Esophagus squamous epithelium (tissue), 5 donors: ENCODE measurements at places on chromosomes 3 and 15.
A peak's percentile ranks its signal among the peaks of the same experiment; 100 is the strongest.

DNA sequence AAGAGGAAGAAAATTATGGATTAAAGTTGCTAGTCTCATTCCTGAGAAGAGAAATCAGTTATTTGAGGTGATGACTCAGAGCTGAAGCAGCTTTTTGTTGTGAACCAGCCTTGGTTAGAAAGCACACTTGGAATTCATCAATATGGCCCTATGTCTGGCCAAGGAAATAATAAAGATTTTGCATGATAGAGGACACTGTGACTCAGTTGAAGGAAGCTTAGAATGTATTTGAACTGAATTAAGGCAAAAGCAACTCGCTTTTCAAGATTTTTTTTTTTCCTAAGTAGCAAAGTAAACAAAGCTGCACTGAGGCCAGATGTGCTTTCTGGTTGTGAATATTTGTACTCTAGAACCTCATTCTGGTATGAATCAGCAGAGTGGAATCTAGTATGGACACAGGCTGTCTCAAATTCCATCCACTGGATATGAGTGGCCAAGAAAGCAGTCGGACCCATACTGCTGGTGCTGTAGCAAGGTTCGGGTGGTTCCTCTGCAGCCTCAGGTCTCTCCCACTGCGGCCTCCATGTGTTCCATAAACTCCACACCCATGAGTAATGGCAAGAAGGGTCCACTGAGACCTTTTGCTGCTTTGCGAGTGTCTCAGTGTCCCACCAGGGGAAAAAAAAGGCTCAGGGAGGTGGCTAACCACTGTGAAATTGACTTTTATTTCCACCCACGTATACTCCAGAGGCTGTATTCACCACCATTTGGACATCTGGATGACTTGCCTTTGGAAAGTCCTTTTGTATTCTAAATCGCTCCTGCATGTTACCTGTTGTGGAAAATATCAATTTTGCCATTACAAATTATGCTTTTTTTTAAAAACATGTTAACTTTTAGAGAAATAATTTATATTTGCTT, 53.1 kb downstream of the TGFBR2 start:
- no peak for DNase-seq
- H3K4me3 ChIP-seq = no peak overlapping the region

DNA sequence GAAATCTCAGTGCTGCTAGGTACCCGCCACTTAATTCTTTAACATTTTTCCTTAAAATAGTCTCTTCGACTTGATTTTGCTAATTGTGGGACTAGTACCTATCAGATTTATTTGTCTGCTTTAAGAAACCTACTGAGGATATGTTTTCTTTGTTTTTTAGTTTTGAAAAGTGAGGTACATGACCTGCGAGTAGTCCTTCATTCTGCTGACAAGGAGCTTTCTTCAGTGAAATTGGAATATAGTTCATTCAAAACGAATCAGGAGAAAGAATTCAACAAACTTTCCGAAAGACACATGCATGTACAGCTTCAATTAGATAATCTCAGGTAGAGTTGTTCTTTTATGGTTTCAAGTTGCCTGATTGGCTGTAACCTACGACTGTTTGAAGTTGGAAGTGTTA, 47.0 kb upstream of the TMEM42 start:
- H3K27ac ChIP-seq = no peak overlapping the region
- no peak for DNase-seq
- H3K27me3 ChIP-seq = no peaks in the 10 kb centered on the region

DNA sequence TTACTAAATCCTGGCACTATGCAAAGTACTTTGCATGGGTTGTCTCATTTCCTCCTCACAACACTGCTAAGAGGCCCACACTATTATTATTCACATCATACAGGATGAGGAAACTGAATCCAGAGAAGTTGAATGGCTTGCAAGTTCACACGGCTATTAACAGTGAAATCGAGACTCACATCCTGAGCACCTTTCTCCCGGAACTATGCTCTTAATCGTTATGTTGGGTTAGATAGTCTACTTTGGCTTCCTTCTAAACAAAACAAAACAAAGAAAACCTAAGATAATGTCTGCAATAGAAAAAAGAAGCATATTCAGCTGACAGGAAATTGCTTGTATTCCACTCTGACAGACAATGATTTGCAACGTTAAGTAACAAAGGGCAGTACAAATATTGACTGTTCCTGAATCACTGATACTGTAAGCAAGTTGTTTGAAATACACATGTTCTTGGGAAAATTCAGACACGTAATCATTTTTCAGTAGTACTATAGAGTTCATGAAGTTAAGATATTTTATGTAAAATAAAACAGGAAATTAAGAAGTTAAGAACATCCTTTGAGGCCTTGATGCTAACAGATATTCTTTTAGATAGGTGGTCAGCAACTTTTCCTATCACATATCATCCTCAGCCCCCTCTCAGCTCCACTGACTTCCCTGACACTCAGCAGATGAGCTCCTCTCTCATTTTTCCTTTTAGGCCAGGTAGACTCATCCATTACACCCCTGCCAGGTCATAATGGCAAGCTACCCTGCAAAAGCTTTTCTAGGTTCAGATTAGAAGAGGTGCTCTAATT, 40.7 kb downstream of the C2CD4B start:
- H3K27me3 ChIP-seq = no peaks in the 10 kb centered on the region
- DNase-seq = no peak
- H3K4me1 ChIP-seq = peaks cover 16% of the 10 kb centered on the region

GRCh38 chr15:74326746-74327145, 40.7 kb downstream of the CYP11A1 start:
- H3K36me3 ChIP-seq = no peaks in the 10 kb centered on the region
- no peaks in the 10 kb centered on the region for H3K4me1 ChIP-seq
- H3K27me3 ChIP-seq = peaks cover 6% of the 10 kb centered on the region
- no peak overlapping the region for H3K4me3 ChIP-seq

DNA sequence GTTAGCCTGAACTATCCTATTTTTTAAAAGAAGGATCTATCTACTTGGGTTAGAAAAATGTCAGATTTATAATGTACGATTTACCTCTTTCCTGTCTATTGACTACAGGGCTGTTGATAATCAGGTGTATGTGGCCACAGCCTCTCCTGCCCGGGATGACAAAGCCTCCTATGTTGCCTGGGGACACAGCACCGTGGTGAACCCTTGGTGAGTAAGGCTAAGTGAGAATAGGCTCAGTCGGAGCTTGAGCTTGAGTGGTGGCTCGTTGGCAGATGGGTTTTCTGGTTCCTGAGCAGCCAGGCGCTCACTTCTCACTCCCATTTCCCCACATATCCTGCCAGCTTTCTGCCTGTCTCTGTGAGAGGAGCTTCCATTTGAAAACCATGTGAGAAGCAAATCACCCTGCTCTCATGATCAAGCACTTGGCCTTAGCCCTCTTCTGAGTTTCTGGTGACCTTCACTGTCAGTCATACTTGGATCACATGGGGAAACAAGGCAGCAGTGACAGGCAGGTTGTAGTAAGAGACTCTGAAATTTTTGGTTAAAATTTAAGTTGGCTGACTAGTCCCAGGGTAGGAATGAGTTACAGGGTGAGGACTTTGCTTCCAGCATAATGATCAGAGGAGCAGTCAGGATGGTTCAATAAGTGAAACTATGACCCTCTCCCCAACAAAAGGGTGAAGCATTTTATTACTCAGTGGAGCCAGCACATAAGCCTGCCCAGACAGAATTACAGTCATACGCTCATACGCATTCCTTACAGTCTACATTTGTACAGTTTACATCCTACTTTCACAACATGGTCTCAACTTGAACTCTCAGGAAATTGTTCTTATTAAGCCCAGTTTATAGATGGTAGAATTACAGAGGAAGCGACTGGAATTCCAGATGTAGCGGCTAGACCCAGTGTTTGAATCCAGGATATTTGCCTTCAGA, 18.0 kb downstream of the NIT2 start:
- DNase-seq = no peak
- no peak overlapping the region for H3K4me3 ChIP-seq
- H3K4me1 ChIP-seq = no peaks in the 10 kb centered on the region

DNA sequence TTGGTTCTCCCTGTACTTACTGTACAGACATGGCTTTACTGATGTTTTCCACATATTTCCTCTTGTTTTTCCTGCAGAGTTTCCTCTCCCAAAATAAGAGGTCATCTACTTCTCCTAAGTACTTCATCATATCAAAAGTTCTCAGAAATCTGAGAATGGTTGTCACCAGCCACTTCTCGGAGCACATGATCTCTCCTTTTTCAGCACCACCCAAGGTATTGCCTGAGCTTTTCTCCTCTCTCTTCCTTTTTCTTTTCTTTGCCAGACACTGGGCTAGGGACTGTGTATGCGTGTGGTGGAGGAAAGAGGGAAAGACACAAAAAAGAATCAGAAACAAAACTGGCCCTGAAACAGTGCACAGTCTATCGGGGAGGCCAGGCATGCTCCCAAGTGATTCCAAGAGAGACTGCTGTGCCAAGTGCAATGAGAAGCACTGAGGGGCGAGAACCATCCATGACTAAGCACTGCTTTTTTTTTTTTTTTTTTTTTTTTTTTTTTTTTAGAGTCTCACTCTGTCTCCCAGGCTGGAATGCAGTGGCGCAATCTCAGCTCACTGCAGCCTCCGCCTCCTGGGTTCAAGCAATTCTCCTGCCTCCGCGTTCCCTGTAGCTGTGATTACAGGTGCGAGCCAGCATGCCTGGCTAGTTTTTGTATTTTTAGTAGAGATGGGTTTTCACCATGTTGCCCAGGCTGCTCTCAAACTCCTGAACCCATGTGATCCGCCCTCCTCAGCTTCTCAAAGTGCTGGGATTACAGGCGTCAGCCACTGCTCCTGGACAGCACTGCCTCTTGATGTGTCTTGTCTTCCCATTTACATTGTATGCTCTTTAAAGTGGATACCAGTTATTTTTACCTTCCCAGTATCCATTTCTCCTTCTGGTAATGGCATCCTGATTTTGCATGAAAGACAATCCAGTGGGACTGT, 194.0 kb upstream of the FEZF2 start:
- no peak for DNase-seq
- H3K4me1 ChIP-seq = no peaks in the 10 kb centered on the region
- H3K36me3 ChIP-seq = no peaks in the 10 kb centered on the region
- no peak overlapping the region for H3K27ac ChIP-seq

DNA sequence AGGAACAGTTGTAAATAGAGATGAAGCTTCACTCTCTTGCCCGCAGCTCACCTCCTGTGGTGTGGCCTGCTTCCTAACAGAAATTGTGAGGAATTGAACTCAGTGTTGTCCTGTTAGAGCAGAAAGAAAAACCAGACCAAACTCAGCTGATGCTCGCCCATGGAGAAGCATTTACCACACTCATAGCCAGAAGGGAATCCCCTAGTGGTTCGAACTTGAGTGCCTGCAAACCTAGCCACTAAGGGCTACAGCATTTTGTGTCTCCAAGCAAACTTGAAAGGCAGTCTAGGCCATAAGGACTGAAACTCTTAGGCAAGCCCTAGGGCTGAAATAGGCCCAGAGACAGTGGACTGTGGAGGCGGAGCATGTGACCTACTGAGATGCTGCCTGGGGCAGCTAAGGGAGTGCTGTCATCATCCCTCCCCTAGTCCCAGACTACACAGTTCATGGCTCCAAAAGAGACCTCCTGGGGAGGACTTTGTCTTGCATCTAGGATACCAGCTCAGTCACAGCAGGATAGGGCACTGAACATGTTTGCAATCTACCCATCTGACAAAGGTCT, 44.5 kb upstream of the MCTP2 start:
- peak overlapping the region; percentile 55 for H3K27ac ChIP-seq
- DNase-seq = no peak
- no peaks in the 10 kb centered on the region for H3K4me1 ChIP-seq

- H3K27ac ChIP-seq = no peak overlapping the region
- no peaks in the 10 kb centered on the region for H3K27me3 ChIP-seq
- no peaks in the 10 kb centered on the region for H3K36me3 ChIP-seq
- DNase-seq = no peak
- H3K4me3 ChIP-seq = no peak overlapping the region
- no peaks in the 10 kb centered on the region for H3K4me1 ChIP-seq
Measured at GRCh38 chr3:183896610-183897009, 11.9 kb upstream of the PARL start.

- no peak for DNase-seq
- H3K4me1 ChIP-seq = peaks cover 61% of the 10 kb centered on the region
- H3K27ac ChIP-seq = no peak overlapping the region
- peaks cover 14% of the 10 kb centered on the region for H3K36me3 ChIP-seq
- no peak overlapping the region for H3K4me3 ChIP-seq
Measured at GRCh38 chr3:50124800-50125178, 30.3 kb upstream of the SEMA3F start.

- no peaks in the 10 kb centered on the region for H3K36me3 ChIP-seq
- no peak overlapping the region for H3K4me3 ChIP-seq
- H3K4me1 ChIP-seq = peaks cover 34% of the 10 kb centered on the region
- no peaks in the 10 kb centered on the region for H3K27me3 ChIP-seq
- no peak for DNase-seq
Measured at GRCh38 chr3:157151151-157151550, 8.8 kb downstream of the CCNL1 start.

GRCh38 chr3:149776170-149776569, 16.2 kb downstream of the ANKUB1 start:
- H3K27ac ChIP-seq = no peak overlapping the region
- H3K4me1 ChIP-seq = no peaks in the 10 kb centered on the region
- no peaks in the 10 kb centered on the region for H3K27me3 ChIP-seq
- H3K4me3 ChIP-seq = no peak overlapping the region

- DNase-seq = no peak
- H3K27ac ChIP-seq = no peak overlapping the region
- no peaks in the 10 kb centered on the region for H3K4me1 ChIP-seq
- H3K27me3 ChIP-seq = no peaks in the 10 kb centered on the region
Measured at GRCh38 chr15:49024840-49025239, 21.4 kb downstream of the SECISBP2L start.

- no peaks in the 10 kb centered on the region for H3K27me3 ChIP-seq
- H3K36me3 ChIP-seq = no peaks in the 10 kb centered on the region
- no peak for DNase-seq
- no peak overlapping the region for H3K4me3 ChIP-seq
- no peaks in the 10 kb centered on the region for H3K4me1 ChIP-seq
Measured at GRCh38 chr3:168865022-168865551, 769.4 kb upstream of the GOLIM4 start.

DNA sequence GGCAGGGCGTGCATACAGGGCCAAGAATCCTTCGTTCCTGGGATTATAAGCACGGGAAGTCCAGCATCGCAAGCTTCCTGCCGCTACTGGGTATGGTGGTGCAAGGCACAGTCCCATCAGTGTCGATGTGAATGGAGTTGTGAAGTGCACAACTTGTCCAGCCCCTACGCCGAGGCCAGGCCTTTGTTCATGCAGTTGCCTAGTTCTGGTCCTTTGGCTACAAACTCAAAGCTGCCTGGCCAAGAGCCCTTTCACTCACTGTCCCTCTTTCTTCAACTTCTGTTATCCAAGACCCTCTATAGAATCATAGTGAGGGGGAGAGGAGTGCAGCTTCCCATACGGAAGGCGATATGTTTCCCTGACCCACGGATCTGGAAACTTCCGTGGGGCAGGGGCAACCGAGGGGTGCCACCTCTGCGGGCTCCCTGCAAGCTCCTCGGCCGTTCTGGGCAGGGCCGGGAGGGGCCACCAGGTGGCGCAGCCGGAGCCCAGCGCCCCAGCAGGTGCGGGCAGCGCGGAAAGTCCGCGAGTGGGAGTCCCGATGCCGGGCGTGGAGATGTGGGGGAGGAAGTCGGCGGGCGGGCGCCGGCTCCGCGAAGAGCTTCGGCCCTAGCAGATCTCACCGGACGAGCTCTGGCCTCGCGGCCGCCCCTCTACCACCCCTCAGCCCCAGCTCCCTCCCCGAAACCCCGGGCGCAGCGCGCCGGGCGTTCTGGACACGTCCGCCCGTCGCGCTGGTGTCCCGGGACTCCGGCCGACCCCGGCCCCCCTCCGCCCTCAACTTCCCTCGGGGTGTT, 693 bp downstream of the RASGRP1 start:
- peaks cover 48% of the 10 kb centered on the region for H3K4me1 ChIP-seq
- peak overlapping the region; percentile 80 for H3K27ac ChIP-seq
- no peaks in the 10 kb centered on the region for H3K36me3 ChIP-seq
- H3K27me3 ChIP-seq = no peaks in the 10 kb centered on the region
- H3K4me3 ChIP-seq = peak overlapping the region; percentile 54
